Hematopoietic multipotent progenitor cell treated with erythropoietin and hydrocortisone succinate and interleukin-3 and kit ligand, for 8 days (in vitro differentiated cells): ENCODE measurements at places on chromosomes 1 and 21.

DNA sequence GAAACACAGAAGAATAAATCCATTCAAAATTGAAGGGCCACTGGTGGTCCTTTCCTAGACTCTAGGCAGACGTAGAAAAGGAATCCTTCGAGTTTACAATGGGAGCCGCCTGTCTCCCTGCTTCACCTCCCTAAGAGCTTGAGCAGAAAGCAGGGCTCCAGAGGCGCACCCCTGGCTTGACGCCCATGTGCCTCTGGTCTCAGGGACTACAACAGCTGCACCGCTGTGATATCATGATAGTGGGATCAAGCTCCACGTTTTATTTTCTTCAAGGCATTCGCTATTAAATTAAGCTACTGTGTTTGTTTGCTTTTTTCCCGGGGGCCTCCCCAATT lies 403 bp upstream of the C1orf122 start:
- peak; percentile 87 for DNase-seq

GRCh38 chr1:163300568-163300967 lies 21.2 kb upstream of the NUF2 start:
- DNase-seq = no peak

DNA sequence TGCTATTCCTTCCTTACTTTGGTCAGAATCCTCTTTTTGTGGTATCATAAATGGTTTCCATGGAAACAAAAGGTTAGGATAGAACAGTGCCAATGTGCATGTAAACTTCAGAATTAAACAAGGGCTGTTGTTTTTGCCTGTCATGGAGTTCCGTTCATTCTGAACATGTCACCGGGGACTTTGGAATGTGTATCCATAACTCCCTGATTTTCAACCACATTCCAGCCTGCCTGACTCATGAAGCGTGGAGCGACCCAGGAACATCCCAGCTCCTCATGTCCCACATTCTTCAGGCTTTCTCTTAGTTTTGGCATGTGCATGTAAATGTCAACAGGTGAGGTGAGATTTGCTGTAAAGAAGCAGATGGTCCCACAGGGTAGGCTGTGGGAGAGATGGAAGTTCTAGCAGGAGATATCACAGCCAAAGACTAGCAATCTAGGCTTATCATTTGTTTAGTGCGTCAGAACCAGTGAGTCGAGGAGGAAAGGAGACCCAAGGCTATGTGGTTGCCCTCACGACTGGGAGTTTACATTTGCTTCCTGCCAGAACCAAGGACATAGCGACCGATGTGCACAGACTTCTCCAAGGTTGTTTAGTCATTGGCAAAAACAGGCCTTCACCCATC lies 23.0 kb upstream of the DNAJC11 start:
- DNase-seq = no peak

DNA sequence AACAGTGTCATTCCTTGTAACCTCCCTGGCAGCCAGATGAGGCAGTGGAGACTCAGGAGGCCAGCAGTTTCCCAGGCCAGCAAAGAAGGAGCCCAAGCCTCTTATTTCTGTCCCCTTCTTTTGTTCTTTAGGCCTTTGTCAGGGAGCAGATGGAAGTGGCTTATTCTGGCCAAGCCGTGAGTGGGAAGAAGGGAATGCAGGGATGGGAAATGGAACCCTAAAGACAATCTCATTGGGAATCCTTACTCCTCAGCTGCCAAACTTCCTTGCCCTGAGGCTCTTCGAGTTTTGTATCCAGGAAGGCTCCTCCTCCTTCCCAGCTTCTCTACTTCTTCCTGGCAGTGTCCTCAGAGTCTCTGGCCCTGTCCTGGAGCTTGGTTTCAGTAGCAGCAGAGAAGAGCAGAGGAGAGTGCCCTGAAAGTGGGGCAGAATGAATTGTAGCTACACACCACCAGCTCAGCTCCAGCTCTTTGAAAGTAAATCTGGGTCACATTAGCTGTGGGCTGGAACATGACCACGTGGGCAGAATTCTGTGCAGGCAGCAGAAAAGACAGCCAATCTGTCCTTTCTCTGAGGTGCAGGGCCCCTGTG lies 63.9 kb downstream of the NDUFS5 start:
- DNase-seq = no peak

DNA sequence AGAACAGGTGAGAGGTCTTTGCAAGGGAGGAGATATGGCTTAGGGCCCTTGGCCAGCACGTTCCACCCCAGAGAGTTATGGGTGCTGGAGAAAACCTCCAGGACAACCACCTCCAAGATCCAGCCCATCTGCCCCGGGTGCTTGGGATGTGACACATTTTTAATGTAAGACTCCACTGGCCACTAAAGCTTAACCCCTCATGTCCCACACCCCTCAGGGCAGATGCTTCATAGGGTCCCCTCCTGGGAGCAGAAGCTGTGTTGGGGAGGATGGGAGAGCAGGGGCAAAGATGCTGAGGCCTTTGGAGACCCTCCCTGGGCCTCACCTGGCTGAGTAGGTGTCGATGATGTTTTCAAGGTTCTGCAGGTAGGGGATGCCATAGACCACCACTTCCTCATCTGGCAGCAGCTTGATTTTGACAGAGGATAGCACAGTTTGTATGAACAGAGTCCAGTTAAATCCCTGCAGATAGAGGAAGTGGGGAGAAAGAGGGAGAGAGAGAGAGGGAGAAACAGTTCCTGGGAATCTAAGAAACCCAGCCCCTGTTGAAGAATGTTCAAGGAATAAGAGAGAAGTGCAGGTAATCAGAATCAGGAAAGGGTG lies 11.9 kb downstream of the PRXL2B start:
- no peak for DNase-seq

DNA sequence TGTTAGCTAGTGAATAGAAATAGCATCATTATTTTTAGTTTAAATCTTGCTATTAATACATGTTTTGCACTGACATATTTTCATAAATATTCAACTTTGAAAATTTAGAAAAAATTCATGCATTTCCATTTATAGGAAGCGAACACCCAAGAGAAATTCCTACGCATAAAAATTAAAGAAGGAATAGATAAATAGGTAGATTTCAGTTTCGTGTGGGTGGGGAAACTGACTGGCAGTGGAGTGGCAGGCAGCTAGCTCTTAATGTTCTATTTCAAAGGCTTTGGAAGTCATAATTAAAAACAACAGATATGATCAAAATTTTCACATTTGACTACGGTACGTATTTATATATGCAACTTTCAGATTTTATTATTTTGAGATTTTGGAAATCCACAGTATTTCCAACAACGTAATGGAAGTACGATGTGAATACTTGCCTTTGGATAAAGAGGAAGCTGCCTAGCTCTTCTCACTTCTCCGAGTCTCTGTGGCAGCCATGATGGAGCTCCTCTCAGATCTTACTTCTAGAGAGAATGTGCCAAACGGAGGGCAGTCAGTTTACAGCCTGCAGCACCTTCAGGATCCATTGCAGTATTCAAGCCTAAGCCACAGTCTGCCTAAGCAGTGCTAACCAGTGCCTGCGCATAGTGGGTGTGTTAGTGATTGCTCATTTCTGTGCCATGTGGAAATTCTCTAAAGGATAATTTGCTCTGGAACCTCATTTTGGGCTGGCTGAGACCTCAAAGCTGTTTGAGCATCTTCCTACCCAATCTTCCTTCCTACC lies 62.9 kb upstream of the RGS4 start:
- DNase-seq = no peak

GRCh38 chr1:171286032-171286705 lies 27.8 kb upstream of the FMO4 start:
- DNase-seq = no peak
